ENCODE measurements at places on chromosomes 1 and 21. TPM values are rescaled to one million over a fixed set of nuclear protein-coding genes. Genes with fewer than 3 reads are reported as not detected.

Gene ABCA4
- total RNA-seq: 1.3 TPM

GRCh38 chr1:224621813-224622682 is 5.9 kb downstream of the CNIH3 start:
- DNase-seq: no peak

GRCh38 chr1:181043025-181043888 is 9.5 kb downstream of the MR1 start:
- DNase-seq: no peak

- no peak for DNase-seq
Measured at GRCh38 chr1:22133247-22133930, 9.5 kb downstream of the WNT4 start.

DNA sequence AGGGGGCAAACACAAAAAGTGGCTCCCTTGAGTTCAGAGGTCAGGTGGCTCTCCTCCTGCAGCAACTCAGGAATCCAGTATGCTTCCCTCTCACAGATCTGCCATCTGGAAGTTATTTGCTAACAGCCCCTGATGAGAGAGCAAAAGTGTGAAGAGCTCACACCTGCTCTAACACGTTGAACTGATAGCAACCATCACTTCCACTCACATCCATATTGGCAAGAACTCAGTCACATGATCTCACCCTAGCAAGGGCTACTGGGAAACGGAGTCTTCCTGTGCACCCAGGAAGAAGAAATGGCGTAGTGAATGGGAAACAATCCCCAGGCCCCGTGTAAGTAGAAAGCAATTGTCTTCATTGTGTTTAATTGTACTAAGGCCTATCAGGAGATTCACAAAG is 20.7 kb upstream of the SLC45A1 start:
- no peak for DNase-seq

Gene FCRL2
- not detected for total RNA-seq

GRCh38 chr1:37878071-37878470 is 18.7 kb upstream of the MTF1 start:
- no peak for DNase-seq

DNA sequence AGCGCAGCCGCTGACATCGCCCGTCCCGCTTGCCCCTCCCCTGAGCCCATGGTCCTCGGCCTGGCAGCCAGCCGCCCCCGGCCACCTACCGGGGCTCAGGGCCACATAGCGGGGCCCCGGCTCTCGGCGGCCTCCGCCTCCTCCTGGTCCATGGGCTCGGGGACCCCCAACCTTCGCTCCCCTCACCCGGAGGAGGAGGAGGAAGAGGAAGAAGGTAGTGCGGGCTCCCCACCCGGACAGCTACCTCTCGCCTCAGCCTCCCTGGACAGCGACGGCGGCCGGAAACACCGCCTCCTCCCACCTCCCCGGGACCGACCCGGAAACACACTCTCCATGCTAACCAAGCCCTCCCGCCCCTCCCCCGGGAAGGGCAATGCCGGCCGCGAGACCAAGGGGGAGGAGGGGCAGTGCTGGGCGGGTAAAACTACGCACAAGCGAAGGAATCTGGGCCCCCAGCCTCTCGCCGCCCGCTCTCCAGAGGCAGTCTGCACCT is at the start of gene KIAA0319L:
Gene KIAA0319L, minus strand, starts transcription at position 286 of the 493 bp plus-strand sequence. CDS start 2,912 bp downstream, outside the sequence.
- peak; percentile 90 for DNase-seq

GRCh38 chr1:247487057-247487456 is 29.2 kb upstream of the OR2B11 start:
- no peak for DNase-seq

GRCh38 chr1:186189156-186189555 is 185.9 kb downstream of the TPR start:
- DNase-seq: no peak

Gene CHI3L2
- total RNA-seq: 12.4 TPM
